ENCODE measurements at places on chromosomes 16 and 17.
A peak's percentile ranks its signal among the peaks of the same experiment; 100 is the strongest.

DNA sequence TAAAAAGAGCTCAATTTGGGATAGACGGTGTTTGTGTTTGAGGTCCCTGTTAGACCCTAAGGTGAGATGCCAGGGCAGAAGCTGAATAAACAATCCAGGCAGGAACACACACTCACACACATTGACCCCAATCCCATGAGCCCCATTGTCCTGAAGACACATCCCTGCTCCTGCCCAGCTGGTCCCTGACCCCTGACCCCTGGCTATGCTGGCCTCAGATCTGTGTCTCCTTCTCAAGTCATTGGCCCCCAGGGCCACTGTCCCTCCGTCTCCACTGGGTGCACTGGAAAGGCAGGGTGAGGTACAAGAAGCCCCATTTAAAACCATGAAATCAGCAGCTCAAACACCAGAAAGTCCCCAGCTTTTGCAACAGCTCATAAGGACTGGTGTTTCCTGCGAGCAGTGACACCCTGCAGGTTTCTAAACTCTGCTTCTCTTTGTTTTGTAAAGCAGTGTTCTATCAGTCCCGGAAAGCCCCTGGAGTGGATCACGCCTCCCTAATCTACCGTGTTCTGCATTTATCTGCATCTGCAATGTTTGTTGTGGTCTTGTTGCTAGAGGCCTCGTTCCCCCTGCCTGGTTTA, 18.0 kb upstream of the ASGR2 start:
- DNase-seq, result peak; percentile 84

DNA sequence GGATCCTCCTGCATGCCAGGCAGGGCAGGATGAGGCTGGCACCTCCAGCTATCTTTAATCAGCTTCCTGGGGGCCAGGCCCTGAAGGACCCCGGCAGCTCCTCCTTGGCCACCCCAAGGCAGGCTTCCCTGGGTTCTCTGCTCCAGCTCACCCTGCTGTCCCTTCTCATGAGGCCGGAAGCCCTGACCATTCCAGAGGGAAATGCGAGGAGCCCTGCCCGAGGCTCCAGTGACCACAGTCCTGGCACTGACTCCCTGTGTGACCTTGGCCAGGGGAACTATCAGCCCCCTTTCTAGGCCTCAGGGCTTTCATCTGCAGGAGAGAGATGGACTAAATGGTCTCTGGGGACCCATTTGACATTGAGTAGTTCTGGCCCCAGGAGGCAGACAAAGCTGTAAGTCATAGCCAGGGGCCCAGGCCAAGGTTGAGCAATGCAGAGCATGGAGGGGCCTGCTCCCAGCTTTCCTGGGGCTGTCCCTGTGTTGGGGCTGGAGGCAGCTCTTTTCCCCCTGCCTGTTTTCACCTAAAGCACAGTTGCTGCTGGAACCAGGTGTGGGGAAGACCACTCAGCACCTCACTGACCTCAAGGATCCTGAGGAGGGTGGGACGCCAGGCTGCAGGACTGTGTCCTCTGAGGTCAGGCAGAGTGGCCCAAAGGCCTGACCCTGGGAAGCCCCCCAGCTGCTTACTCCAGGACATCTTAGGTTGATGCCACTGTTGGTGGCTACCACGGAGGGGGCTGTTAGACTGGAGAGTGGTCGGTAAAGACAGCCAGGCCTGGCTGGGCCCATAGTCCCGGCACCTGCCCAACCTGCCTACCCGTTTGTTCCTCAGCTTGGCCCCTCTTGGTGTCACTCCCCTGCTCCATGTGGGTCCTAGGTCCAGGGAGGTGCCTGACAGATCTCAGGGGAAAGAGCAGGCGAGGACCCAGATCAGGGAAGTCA, 8.1 kb downstream of the KCNH6 start:
- no peak for DNase-seq

DNA sequence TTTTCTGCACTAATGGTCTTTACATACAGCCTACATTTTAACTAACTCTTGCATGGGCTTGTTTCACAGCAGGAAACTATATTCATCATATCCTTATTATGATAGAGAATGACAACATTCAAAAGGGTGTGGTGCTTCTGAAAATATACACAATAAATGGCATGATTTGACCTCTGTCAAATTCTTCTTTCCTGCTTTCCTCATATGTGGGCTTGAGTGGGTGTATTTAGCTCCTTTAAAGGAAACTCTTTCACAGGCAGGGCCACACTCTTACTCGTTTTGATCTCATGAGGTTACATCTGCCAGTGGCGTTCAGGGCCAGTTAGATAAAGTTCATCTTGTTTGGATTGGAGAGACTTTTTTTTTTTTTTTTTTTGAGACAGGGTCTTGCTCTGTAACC, 6.1 kb downstream of the SLC35G3 start:
- DNase-seq, result no peak

GRCh38 chr16:57916735-57917438, 54.0 kb downstream of the CNGB1 start:
- DNase-seq, result no peak

GRCh38 chr17:62109378-62109902, 44.4 kb upstream of the MED13 start:
- peak; percentile 19 for DNase-seq

DNA sequence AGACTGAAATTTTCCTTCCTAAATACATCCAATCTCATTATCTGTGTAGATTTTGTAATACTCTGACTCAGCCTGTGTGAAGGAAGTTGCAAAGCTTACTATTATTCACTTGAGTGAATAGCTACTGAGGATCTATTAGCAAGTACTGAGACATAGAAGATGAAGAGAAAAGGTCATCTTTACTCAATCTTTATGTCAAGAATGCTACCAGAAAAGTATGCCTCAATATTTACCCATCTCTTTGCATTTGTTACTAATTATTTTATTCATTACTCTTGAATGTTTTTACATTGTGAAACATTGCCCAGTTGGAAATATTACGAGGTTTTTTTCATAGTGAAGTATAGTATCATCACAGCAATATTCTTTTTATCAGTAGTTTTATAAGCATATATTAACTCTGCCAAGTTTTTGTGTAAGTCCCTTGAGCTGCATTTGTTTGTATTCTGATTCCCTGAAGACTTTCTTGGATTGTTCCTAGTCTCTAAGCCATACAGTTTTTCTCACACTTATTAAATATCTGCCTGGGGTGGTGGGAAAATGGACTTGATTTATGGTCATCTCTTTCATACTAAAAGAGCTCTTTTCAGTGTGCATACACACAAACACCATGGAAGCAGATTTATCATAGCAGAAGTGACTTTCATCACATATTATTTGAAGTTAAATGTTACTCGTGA, 110.4 kb downstream of the MRTFB start:
- DNase-seq, result no peak

DNA sequence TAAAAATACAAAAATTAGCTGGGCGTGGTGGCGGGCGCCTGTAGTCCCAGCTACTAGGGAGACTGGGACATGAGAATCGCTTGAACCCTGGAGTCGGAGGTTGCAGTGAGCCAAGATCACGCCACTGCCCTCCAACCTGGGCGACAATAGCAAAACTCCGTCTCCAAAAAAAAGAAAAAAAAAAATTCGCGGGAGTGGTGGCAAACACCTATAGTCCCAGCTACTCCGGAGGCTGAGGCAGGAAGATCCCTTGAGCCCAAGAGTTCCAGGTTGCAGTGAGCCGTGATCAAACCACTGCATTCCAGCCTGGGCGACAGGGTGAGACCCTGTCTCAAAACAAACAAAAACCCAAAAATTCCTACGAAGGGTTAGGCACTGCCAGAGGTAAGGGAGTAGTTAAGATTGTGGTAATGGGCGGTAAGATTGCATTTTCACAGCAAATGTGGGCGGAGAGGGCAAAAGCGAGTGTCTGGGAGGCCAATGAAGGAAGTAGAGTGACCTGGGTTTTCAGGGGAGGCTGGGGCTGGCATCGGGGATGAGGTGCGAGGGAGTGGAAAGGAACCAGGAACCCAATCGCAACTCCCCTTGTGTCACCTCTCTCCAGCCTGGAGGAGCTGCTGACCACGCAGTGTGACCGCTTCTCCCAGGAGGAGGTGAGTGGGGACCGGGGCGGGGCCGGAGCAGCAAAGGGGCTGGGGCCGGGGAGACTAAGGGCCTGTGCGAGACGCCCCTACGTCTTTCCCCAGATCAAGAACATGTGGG, 2.6 kb downstream of the MYL11 start:
- DNase-seq, result no peak

DNA sequence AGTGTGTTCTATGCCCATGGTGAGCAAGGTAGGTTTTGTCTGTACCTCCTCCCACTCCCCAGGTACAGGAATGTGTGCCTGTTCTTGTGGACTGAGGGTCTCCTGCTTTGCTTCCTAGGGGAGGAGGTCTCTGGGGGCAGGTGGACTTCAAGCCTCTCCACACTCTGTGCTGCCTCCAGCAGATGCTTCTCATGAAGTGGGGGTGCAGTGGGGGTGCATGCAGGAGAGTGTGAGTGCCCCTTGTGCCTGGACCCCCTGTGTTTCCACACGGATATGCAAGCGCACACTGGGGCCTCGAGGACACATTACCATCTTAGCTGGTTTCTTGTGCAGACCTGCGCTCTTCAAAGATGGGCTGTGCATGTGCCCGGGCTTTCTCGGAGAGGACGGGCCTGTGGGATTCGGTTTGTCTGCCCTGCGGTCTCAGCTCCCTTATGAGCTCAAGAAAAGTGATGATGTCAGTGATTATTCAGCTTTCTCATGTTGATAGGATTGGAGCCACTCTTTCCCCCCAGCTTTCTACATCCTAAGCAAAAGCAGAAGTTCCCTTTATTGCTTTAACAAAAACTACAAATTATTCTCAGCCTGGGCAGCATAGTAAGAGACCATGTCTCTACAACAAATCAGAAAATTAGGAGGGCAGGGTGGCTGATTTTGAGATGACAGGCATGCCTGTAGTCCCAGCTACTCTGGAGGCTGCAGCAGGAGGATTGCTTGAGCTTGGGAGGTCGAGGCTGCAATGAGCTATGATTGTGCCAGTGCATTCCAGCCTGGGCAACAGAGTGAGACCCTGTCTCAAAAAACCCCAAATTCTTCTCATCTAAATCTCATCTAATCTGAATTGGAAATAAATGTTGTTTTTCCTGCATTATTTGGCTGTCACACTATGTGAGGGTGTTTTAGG, 86.8 kb downstream of the RPTOR start:
- no peak for DNase-seq

DNA sequence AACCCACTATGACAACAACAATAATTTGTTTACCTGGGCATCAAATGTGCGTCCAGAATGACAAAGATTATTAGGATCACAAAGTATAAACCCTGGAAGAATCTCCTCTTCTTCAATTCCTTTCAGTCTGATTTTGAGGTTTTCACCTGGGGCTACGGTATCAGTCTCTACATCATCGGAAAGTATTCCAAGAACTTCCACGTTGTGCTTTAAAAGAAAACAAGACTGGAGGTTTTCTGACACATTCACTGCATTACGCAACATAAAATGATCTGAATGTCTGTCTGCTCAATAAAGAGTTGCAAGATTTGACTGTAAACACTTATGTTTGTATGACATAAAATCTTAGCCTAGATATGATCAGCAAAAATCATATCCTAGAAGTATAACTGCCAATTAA, 26.0 kb upstream of the RSL1D1 start:
- no peak for DNase-seq

DNA sequence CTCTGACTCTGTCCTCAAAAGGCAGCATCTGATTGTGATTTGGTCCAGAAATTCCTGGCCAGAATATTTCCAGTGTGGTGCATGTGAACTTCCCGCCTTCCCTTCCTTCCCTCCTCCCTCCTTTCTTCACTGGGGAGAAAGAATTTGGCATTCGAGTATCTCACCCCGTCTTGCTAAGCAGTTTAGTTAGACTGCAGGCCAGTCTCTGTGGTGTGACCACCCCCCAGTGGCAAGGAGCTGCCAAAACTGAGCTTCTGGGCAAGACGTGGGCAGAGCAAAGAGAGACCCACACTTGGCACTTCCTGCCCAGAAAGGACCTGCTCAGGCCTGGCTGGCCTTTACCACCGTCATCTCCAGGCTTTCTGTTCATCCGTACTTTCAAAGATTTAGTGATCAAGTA, 36.4 kb downstream of the SNX20 start:
- DNase-seq, result peak; percentile 38

DNA sequence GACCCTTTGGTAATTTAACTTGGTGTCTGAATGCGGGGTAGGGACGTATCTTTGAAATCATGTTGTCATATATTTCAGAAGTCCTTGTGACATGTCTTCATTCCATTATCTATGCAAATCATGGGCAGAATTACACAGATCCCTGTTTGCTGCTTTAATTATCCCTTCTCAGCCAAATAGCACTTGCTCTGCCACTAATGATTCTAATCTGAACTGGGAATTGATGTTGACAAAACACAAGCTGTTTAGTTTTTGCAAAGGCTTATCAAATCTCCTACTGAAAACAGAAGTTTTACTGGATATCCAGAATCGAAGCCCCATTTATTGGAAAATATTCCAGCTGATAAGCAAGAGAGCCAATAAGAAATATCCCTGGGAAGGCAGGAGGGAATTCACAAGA, 205.9 kb upstream of the COX10 start:
- no peak for DNase-seq

DNA sequence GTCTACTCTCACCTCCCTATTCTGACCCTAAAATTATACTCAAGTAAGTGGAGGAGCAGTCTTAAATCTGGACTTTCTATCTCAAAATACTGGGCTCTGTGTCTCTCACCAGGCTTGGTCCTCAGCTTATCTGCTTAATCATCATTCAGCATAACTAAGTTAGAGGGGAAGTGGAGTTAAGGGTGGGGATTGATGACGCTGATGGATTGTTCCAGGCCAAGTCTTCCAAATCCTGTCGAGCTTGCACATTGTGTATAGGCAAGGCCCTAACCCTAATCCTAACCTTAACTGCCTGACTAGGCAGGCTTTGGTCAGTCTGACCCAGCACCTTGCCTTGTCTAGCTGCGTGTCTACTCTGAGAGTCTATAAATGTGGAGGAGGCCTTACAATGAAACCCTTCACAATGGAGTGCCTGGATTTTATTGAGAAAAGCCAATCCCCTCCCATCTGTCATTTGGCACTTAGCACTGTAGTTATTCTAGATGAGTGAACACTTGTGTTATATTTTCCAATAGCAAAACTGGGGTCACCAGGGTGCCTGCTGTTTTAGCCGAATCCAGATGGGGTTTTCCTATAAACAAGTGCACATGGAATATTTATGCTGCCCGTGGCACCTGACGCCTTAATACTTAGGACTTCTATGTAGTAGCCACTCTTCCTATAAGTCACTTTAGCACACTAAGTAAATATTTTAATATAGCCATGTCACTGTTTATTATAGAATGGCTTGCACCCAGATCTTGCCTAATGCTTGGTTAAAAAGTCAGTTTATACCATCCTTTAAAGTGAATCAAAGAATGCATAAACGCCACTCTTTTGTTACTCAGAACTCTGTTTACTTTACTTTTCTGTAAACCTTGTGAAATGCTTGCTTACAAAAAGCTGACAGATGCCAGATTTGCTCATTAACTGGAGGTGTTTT, 193.2 kb upstream of the MYOCD start:
- no peak for DNase-seq

- no peak for DNase-seq
Observed at GRCh38 chr16:83806731-83807130, 1.0 kb upstream of the HSBP1 start.

- peak; percentile 61 for DNase-seq
Observed at GRCh38 chr17:79393358-79394052, 217.3 kb downstream of the RBFOX3 start.

GRCh38 chr16:82899006-82899405, 272.2 kb downstream of the CDH13 start:
- no peak for DNase-seq

- peak; percentile 66 for DNase-seq
Observed at GRCh38 chr17:29155227-29155965, 24.8 kb downstream of the MYO18A start.
